Activated CD4-positive, alpha-beta T cell treated with anti-CD3 and anti-CD28 coated beads, Interleukin-2, amount 50 U/mL, for 16 hours (primary cell): ENCODE measurements at places on chromosomes 4 and X.
A peak's percentile ranks its signal among the peaks of the same experiment; 100 is the strongest.

DNA sequence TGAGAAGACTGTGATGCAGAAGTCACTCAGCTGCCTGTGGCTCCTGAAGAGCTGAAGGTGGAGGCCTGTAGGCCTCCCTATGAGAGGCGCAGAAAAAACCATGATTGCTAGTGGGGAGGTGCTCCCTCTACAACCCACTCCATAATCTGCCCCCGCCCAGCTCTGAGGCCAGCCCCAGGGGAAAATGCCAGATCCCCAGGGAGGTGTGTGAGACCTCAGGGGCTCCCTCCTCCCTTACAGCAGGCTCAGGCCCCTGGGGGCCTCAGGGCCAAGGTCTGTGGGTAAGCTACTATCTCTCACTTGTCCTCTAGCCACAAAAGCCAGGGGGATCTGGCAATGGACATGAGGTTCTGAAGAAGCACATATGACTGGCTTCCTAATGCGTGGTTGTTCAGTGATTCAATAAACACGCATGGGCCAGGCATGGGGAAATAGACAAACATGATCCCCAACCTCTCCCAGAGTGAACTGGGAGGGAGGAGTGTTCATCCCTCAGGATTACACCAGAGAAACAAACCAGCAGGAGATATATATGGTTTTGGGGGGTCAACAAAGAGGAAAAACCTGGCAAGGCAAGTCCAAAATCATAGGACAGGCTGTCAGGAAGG lies 51.0 kb upstream of the MTM1 start:
- DNase-seq: no peak

DNA sequence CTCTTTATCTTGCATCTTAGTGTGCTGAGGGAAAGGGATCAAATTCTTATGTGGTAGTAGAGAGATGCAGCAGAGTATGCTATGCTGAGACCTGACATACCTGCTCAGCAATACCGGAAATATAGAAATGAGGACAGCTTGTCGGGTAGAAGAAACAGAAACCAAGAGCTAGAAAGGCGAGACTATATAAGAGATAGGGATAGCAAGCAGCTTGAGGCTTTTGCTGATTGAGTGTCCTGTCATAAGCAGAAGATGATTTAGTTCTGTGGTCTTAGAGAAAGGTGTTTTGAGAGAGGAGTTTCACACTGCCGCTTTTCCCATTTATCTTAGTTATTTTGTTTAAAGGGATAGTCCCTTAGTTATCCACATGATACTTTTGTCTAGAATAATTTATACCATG lies 31.7 kb downstream of the USP9X start:
- peak; percentile 83 for DNase-seq

- peak; percentile 83 for DNase-seq
Observed at GRCh38 chr4:77028246-77028645, 47.5 kb downstream of the CCNI start.

- DNase-seq: no peak
Observed at GRCh38 chr4:66246643-66247042, 576.4 kb upstream of the EPHA5 start.

- DNase-seq: peak; percentile 44
Observed at GRCh38 chrX:83845397-83845796, 15.5 kb upstream of the CYLC1 start.

DNA sequence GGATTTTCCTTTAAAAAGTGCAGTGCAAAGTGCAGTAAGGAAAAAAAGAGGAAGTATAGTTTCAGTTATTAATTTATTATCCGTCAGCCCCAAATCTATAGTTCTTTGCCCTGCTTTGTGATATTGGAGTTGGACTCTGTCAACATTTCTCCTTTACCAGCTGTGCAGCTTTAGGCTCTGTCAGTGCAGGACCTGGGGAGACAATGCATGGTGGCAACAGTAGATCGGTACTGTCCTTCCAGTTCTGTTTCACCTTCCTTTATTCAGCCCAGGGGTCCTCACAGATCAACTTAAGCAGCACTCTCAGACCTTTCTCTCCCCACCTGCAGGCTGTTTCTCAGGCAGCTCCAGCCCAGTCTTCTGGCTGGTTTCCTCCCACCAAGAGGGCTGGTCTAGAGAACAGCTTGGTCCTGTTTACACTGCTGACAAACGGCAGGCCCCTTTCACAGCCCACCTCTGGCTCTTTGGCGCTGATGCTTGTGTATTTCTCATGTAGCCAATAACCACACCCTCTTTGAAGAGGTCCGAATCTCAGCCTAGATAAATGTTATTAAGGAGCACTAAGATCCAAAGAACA lies 71.6 kb downstream of the MCUB start:
- no peak for DNase-seq

- no peak for DNase-seq
Observed at GRCh38 chrX:11190745-11191510, 79.8 kb downstream of the HCCS start.

- DNase-seq: no peak
Observed at GRCh38 chr4:182717788-182718583, 199.2 kb downstream of the DCTD start.

DNA sequence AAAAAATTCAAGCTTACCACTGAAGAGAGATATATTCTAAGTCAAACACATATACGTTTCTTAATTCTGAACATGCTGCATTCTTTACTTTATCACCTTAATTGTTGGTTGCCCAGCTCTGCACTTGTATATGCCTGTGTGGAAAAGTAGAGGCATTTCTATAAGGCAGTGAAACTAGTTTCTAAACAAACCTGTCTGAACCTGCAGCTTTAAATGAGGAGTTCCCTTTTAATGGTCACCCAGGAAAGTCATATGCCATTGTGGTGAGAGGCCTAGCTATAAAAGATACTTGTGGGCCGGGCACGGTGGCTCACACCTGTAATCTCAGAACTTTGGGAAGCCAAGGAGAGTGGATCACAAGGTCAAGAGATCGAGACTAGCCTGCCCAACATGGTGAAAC lies 147.4 kb upstream of the RXFP1 start:
- DNase-seq: no peak

DNA sequence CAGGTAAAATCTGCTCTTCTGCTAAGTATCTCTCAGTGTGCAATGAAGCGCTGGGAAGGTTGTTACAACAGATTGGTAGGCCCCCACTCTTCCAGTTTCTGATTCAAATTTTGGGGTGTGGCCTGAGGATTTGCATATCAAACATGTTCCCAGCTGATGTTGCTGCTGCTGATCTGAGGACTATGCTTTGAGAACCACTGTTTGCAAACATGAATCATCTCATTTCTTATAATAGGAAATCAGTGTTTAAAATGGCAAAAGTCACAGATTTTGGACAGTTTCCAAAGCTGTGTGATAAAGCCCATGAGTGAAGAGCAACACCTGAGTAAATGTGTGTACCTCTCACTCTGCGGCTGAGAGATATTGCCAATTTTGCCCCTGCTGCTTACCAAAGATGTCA lies 36.2 kb upstream of the NDNF start:
- no peak for DNase-seq

- DNase-seq: no peak
Observed at GRCh38 chr4:75340561-75340960, 173.6 kb downstream of the RCHY1 start.

DNA sequence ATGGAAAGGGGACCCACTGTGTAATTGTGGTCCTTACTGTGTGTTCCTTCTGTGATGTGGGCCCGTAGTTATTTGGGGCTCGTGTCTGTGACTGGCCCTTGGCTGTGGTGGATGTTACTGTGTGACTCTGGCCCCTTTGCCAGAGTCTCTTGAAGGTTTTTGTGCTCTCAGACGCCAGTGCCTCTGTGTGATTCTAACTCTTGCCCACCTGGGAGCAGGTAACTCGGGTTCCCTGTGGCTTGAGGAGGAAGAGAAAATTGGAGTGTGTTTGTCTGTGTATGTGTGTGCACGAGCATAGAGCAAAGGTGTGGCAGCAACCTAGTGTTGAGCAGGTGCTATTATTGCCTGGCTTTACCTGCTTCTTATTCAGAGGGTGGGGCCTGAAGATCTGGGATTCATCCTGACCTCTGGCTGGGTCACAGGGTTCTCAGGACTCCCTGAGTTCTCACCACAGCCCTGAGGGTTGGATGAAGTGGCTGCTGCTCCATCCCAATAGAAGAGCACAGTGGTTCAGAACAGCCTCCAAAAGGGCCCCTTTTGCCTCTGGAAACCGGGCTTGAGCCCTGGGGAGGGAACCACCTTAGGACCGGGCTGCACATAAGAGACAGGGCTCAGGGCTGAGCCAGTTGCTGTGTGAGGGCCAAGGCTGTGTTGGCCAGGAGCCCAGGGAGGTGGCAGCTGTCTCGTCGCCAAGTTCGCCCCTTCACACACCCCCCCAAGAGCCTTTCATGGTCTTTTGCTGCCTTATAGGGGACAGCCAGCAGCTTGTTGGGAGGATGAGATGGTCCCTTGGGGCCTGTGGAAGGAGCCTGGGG lies 1.3 kb downstream of the RBM10 start:
- DNase-seq: no peak

DNA sequence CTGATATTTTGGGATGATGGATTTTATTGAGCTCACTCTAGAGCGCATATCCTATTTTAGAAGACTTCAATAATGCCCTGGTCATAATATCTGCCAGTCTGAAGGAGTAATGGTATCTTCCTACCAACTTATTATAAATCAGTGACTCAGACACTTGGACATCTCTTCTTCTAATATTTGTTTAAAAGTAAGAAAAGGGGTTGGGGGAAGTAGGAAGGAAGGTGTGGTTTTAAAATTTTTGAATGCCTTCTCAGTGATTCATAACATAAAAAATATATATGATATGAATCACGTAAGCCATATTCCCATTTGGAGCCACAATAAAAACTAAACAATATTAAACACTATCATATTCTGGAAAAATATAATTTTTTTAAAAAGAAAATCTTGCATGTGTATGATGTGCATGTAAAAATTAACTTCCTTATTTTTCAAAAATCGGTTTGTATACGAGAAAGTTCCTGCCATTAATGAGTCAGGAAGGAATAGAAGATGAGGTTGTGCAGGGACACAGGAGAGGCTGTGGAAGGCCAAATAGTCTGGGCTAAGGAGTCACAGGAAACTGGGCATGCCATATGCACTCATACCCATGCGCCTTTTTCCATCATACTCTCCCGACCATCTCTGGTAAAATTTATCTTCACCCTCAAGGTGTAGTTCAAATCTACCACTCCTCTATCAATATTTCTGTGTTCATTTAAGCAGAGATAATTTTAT lies 286.5 kb downstream of the EPHA5 start:
- DNase-seq: no peak

GRCh38 chr4:145041378-145041777 lies 56.6 kb downstream of the ANAPC10 start:
- DNase-seq: no peak

- DNase-seq: no peak
Observed at GRCh38 chr4:107885865-107886264, 45.5 kb upstream of the CYP2U1 start.

DNA sequence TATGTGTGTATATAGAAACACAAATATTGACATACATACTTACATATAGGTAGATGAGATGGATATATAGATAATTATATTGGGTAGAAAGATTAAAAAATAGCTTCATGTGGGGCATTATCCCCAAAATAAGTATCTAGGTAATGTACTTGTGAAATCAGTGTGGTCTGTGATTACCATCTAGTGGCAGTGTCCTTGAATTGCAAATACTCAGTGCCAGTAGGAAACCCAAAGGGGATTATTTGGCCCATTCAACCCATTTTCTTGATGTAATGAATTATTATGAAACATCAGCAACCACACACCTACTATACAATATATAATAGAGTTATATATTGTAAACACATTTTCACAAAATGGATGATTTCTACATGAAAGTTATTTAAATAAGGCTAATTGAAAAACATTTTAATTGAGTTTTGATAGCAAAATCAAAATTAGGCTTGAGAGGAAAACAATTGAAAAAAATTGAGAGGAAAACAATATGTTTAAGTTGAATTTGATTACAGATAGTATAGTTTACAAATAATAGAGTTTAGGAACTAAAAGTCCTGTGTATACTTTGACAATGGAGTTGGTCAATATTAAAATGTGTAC lies 389.4 kb downstream of the GALNTL6 start:
- DNase-seq: peak; percentile 1

DNA sequence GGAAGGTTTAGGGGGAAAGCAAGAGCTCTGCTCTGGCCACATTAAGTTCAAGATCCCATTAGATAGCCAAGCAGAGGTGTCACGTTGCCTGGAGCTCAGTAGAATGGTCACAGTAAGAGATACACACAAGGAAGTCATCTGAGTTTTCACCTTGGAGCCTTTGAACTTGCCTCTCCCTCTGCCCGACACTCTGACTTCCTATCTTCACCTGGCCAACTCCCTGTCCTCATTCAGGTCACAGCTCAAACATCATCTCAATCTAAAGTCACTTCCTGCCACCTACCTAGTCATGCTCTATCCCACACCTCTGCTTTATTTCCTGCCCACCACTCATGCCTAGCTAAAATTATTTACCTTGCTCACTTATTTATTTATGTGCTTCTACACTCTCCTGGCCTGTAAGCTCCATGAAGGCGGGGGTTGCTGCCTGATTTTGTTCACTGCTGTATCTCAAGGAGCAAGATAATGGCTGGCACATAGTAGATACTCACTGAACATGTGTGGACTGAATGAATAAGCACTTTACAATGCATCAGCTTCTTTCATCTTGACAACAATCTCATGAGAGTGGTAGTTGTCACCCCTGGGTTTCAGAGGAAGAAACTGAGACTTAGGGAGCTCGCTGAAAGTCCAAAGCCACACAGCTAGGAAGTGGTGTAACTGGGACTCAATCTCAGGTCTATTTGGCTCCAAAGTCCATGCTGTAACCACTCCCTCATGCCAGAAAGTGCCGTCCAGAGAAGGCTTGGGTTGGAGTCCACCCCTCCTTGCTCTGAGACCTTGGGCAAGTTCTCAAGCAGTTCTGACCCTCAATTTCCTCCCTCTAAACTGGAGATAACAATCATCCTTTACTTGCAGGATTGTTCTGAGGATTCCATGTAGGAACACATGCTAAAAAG lies 40.3 kb downstream of the EFNB1 start:
- DNase-seq: no peak

DNA sequence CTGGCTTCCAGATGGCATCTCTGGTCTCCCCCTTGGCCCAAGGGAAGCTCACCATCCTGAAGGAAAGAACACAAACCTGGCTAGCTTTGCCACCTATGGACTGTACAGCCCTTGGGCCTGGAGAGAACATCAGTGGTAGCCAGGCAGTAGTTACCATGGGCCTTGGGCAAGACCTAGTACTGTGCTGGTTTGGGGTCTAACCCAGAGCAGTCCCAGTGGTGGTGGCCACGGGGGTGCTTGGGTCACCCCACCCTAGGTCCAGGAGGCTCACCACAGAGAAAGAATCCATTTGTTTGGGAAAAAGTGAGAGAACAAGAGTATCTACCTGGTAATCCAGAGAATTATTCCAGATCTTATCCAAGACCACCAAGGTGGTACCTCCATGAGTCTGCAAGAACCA lies 290.7 kb upstream of the PPP1R2C start:
- DNase-seq: no peak

DNA sequence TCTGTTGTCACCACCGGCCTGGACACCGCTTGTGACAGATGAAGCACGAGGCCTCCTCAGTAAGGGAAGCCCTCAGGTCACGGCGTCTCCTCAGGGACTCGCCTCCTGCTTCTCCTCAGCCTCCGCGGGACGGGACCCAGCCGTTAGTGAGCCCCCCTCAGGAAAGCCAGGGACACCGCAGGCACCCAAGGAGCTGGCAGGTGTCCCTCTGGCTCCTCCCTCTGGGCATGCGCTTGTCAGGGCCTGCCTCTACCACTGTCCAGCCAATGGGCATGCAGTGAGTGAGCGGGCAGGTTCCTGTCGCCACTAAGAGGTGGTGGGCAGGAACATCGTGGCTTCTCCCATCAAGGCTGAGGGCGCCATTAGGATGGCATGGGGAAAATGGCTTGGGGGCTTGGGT lies 23.5 kb upstream of the CT55 start:
- no peak for DNase-seq

- DNase-seq: peak; percentile 68
Observed at GRCh38 chr4:154551872-154552686, 1.9 kb upstream of the PLRG1 start.

- DNase-seq: peak; percentile 67
Observed at GRCh38 chr4:48739560-48740019, 40.5 kb downstream of the FRYL start.
